ENCODE measurements at places on chromosomes 5 and 9. TPM values are rescaled to one million over a fixed set of nuclear protein-coding genes. Genes with fewer than 3 reads are reported as not detected.

ADAMTS16 gene
- total RNA-seq, result not detected

AIF1L gene
- total RNA-seq, result 10.7 TPM

TMEFF1 gene
- total RNA-seq, result 0.33 TPM

PPIP5K2 gene
- total RNA-seq, result 50.3 TPM

GPR21 gene
- total RNA-seq, result 2.0 TPM

INSL6 gene
- not detected for total RNA-seq

SH3TC2 gene
- total RNA-seq, result 57.8 TPM

SAXO1 gene
- not detected for total RNA-seq

PTCD2 gene
- 12.5 TPM for total RNA-seq

TMEM215 gene
- not detected for total RNA-seq

BRINP1 gene
- 3.3 TPM for total RNA-seq

FAM81B gene
- not detected for total RNA-seq

LEAP2 gene
- total RNA-seq, result 0.17 TPM

MYMK gene
- not detected for total RNA-seq

SLC6A19 gene
- total RNA-seq, result not detected

CER1 gene
- not detected for total RNA-seq

BNC2 gene
- total RNA-seq, result 0.09 TPM

IL4 gene
- total RNA-seq, result not detected

PCDHGB4 gene
- 10.5 TPM for total RNA-seq

BTNL8 gene
- total RNA-seq, result not detected

BARHL1 gene
- not detected for total RNA-seq

PTPDC1 gene
- 8.5 TPM for total RNA-seq

BAAT gene
- not detected for total RNA-seq

LPAR1 gene
- 20.8 TPM for total RNA-seq

FOXD1 gene
- 78.6 TPM for total RNA-seq

C5orf52 gene
- not detected for total RNA-seq

CREB3 gene
- total RNA-seq, result 57.1 TPM

IL3 gene
- not detected for total RNA-seq

ORM2 gene
- not detected for total RNA-seq

CEP78 gene
- total RNA-seq, result 24.7 TPM

AQP7 gene
- not detected for total RNA-seq

RALGPS1 gene
- 1.1 TPM for total RNA-seq

PRUNE2 gene
- total RNA-seq, result 1.5 TPM

COX7C gene
- 372 TPM for total RNA-seq

TYRP1 gene
- not detected for total RNA-seq

OBP2B gene
- total RNA-seq, result 0.50 TPM

CNTFR gene
- total RNA-seq, result not detected
